ENCODE measurements at places on chromosomes 1 and 21. TPM values are rescaled to one million over a fixed set of nuclear protein-coding genes. Genes with fewer than 3 reads are reported as not detected.

DNA sequence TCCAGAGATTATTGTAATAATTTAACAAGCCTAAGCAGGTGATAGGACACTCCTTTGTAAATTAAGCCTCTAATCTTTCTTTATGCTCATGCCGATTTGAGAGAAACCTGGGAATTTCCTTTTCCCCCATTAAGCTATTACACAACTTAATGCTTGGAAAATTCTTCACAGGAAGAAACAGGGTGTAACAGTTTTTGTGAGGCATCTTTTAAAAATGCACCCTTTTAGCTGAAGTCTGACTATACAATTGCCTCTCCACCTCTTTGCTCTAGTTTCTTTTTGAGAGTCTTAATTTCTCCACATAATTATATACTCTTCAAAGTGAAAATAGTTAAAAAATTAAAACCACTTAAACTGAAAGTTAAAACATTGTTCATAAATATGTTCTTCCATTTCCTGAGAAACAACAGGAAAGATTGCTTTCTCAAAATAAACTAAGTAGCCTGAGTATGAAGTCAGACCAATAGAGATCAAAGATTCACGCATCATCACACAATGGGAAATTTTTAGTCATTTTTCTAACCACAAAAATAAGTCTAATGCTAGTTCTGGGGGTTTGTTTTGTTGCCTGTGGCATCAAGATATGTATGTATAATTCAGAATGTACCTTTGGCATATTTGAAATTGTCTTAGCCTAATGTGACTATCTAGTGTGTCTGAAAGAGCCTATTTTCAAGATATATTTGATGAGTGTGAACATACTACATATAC, 34.7 kb downstream of the LRRC8D start:
- peak; percentile 78 for DNase-seq

GRCh38 chr1:12477936-12478611, 139.9 kb downstream of the DHRS3 start:
- DNase-seq, result peak; percentile 82

DNA sequence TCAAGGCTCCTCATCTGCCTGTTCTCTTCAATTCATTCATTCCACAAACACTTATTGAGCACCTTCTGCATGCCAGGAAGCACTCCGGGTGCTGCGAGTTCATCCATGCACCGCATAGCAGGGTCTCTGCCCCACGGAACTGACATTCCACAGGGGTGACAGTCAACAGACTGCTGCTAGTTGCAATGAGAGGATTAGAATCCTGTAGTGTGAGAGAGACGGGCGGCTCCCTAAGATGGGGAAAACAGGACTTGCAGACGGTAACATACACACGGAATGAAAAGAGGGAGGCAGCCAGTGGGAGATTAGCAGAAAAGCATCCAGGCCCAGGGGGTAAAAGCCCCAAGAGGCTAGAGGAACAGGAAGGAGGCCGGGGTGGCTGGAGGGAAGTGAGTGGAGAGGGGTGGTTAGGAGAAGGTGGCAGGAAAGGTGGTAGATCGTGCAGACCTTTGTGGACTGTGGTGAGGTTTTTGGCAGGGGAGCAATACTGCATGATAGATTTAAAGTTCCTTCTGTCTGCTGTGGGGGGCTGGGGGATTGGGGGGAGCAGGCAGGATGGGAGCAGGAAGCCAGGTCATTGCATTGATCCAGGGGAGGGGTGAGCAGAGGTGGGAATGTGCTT, 6.6 kb downstream of the TNFRSF8 start:
- no peak for DNase-seq

DNA sequence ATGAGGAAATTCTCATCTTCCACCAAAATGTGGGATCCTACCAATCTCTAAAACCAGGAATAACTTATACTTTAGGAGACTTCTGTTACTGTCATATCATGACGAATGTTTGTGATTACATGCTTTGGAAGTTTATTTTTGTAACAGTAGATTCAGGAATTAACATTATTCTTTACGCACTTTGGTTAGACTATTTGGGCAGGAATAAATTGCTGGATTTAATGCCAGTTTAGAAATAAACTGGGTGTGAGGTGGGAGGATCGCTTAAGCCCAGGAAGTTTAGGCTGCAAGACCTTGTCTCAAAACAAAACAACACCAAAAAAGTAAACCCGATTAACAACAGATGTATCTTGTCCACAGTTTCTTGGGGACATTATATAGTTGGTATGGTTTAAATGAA, 52.1 kb downstream of the MIGA1 start:
- DNase-seq, result no peak

DNA sequence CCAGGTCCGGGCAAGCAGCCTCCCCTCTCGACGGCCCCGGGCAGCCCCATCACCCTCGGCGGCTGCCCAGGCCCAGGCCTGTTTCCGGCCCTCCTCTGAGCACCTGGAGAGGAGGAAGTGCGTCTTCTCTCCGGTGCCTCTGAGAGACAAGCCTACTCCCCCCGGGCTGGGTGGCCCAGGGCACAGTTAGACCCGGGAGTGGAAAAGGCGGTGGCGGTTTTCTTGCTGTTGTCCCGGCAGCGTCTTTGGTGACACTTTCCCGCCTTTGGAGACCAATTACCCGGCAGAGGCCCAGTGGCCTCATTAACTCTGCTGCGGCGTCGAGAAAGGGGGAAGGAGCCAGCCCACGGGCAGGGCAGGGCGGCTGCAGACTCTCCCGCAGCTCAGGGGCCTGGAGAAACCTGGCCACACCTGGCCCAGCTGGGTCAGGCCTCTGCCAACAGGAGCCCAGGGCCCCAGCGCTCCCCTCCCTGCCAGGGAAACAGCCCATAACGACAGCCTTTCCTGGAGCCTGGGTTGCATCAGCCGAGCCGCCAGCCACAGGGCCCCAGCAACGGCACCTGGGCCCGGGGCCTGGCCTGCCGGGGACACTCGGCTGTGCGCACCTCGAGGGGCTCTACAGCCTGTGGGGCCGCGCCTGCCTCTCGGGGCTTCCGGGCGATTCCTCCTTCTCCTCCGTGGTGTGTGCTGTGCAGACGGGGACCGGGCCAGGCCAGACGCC, 28.4 kb upstream of the C1orf159 start:
- DNase-seq, result peak; percentile 43

The TBX19 gene
- 0.51 TPM for total RNA-seq

The ALG14 gene
- total RNA-seq, result 0.53 TPM

DNA sequence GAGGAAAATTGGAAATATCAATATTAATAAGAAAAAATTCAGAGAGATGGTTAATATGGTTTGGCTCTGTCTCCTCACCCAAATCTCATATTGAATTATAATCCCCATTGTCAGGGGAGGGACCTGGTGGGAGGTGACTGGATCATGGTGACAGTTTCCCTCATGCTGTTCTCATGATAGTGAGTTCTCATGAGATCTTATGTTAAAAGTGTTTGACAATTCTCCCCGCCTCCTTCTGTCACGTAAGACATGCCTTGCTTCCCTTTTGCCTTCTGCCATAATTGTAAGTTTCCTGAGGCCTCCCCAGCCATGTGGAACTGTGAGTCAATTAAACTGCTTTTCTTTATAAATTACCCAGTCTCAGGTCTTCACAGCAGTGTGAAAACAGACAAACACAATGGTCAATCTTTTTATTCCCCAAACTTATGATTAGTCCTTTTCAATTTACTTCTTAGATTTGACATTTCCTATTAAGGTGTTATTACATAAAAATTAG, 11.0 kb downstream of the EGLN1 start:
- no peak for DNase-seq

DNA sequence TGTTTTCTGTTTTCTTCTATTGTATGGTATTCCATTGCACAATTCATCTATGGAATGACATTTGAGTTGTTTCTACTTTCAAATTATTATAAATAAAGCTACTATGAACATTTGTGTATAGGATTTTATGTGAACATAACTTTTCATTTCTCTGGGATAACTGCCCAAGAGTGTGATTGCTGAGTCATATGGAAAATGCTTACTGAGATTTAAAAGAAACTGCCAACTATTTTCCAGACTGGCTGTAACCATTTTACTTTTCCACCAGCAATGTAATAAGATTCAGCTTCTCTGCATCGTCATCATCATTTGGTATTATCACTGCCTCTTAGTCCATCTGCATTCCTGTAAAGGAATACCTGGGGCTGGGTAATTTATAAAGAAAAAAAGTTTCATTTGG, 779.6 kb upstream of the PRMT6 start:
- DNase-seq, result peak; percentile 1

The PPP2R5A gene
- total RNA-seq, result 26.8 TPM

- no peak for DNase-seq
These were observed 28.6 kb upstream of the IFNAR1 start for GRCh38 chr21:33296156-33296555.

The CFAP74 gene
- total RNA-seq, result not detected

DNA sequence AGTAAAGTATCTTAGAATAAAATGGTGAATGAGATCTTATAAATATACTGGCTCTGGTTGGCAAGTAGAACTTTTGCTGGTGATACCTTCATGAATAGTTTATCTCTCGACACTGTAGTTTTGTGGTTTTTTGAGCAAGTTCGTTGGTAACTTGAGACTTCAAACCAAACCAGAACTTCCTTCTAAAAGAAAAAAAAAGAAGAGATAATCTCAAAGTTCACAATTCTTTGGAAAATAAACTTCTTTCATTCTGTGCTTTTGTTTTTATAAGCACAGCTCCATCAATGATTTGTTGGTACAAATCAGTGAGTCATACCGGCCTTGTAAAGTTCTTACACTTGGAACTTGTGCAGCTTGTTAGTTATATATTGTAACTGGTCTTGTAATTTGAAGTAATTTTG, 2.3 kb downstream of the HIPK1 start:
- DNase-seq, result peak; percentile 45

The HTR6 gene
- total RNA-seq, result not detected

DNA sequence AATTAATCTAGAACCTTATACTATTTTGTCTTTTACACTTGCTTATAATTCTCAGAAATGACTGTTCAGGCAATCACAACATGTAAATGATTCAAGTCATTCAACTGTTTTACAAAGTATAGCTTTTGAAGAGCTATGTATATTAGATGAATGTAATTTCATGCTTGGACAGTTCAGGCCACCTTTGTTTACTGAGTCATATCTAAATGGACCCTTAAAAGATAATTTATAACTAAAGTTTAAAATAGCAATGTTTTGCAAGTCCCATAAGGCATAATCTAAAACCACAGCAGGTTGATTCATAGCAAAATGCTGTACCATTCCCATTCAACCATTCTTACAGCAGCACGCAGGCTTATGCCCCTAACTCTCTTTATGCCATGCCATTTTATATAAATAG, 64.8 kb downstream of the PIK3R3 start:
- DNase-seq, result no peak

DNA sequence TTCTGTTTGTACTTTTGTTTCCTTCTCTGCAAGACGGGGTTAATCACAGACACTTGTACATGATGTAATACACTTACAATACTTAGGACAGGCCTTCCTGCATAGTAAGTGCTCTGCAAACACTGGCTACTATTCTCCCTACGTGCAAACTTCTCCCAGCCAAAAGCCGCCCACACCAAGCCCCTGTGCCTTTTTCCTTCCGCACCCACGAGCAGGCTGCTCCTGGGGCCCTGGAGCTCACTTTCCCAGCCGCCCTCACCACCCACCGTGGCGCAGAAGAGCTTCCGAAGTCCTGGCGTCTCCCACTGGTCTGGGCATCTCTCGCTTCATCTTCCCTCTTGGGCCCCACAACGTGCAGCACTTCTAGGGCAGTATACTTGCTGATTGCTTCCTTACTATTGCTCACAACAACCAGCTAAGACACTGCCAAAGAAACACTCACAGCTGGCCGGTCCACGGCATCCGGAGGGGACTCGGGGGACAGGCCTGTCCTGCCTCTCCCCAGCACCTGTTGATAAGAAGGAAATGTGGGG, 22.5 kb upstream of the GPR157 start:
- no peak for DNase-seq

- DNase-seq, result no peak
These were observed 111.1 kb downstream of the CLIC6 start for GRCh38 chr21:34779860-34780259.

DNA sequence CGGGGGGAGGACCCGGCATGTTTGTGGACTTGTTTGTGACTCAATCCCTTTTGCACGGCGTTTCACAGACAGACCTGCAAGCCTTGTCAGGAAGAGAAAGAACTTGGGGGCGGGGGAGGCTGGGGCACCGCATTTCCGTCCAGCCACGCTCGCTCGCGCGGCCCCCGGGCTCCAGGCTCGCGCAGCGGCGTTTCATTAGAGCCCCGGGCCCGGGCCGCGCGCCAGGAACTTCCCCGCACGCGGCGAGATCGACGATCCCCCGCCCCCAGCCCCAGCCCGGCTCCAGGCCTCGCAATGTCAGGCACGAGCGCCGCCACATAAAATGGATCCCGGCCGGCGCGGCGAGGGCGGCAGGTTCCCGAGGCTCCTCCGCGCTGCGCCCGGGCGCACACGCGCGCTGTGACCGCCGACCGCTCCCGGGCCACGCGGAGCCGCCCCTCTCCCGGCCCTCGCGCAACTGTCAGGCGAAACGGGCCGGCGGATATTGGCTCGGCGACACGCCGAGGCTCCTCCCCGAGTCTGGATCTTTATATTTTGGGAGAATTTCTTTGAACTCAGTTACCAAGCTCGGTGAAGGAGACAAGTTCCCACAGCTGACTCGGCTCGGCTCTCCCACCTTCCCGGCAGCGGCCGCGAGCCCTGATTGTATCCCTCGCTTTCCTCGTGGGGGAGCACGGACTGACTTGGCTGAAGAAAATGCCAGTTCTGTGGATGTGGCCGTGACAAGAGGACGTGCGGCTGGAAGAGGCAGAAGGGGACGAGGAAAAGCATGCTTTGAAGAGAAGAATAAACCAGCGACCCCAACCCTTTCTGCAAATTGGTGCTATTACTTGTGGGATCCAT, at the start of gene KIF26B:
Gene KIF26B, plus strand, starts transcription at position 557 of the 843 bp plus-strand sequence. CDS start 440 bp downstream, outside the sequence.
- DNase-seq, result peak; percentile 68

- peak; percentile 85 for DNase-seq
These were observed 7.4 kb downstream of the WNT3A start for GRCh38 chr1:228013935-228014930.

The AIM2 gene
- total RNA-seq, result not detected

- no peak for DNase-seq
These were observed 35.4 kb upstream of the SCMH1 start for GRCh38 chr1:41277371-41277975.

The PLA2G5 gene
- total RNA-seq, result not detected

- DNase-seq, result peak; percentile 88
These were observed 148.7 kb downstream of the ADSS2 start for GRCh38 chr1:244302876-244303609.

DNA sequence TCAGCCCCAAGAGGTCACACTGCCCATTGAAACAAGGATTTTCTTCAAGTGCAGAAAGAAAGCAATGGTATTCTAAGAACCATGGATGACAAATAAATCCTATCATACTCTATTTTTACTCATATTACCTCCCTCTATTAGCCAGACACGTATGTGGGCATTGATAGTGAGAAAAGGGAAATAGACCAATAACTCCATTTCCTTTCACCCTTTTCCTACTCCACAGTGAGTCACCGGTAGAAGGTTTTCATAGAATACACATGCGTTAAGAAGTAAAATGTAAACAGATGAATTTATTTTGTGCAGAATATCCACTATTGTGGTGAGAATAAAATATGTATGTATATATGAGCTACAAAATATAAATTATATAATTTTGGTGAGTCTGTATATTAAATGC, 568.9 kb upstream of the ADGRL4 start:
- no peak for DNase-seq

GRCh38 chr1:42322577-42322976, 12.5 kb downstream of the FOXJ3 start:
- DNase-seq, result peak; percentile 46
